ENCODE measurements at places on chromosomes 2 and 18.

GRCh38 chr2:98167916-98168315 is 80.9 kb downstream of the VWA3B start:
- no peak for DNase-seq

DNA sequence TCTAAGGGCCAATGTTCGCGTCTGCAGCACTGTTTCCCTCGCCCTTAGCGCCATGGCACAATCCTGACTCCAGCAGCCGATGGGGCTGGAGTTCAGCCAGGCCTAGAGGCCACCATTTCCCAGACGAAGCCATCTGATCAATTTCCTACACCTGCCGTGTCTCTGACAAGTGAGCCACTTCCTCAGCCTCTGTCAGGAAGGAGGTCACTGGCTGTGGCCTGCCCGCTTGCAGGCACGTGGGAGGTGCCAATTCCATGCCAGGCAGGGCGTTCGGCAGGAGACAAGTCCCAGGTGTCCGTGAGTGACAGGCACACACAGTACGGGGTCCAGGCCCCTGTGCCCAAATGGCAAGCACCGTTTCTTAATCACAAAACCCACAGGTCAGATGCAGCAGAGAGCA is 234.5 kb downstream of the TWIST2 start:
- DNase-seq = no peak

GRCh38 chr18:23456835-23457234 is 3.7 kb downstream of the RIOK3 start:
- no peak for DNase-seq

GRCh38 chr2:120463527-120463926 is 117.6 kb downstream of the INHBB start:
- no peak for DNase-seq

GRCh38 chr2:231294571-231295362 is 96.3 kb downstream of the ARMC9 start:
- DNase-seq = no peak
